ENCODE measurements at places on chromosomes 4 and X.

DNA sequence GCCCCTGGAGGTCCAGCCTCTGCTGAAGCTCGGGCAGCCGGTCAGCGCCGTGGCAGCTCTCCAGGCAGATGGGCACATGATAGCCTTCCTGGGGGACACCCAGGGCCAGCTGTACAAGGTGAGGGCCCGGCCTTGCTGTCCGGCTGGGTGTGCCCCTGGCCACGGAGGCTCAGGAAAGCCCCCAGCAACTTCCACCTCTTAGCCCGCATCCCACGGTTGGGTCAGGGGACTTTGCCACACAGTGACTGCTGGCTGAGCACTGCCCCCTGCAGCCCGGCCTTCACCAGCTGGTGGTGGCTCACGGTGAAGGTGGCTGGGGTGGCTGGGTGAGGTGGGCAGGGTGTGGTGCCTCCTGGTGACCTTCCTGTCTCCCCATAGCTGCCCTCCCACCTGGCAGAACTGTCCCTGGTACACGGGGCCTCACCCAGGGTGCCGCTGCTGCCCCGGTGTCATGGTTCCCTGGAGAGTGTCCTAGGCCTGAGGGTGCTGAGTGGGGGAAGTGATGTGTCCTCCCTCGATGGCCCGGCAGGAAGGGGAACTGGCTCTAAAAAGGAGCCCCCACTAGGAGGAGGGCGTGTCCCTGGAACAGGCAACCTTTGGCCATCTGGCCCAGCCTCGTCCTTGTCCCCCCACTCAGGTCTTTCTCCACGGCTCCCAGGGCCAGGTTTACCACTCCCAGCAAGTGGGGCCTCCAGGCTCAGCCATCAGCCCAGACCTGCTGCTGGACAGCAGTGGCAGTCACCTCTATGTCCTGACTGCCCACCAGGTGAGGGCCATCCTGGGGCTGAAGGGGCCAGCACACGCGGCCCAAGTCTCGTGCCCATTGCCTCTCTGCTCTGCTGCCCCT is 4.5 kb downstream of the PLXNB3 start:
- DNase-seq, result no peak

DNA sequence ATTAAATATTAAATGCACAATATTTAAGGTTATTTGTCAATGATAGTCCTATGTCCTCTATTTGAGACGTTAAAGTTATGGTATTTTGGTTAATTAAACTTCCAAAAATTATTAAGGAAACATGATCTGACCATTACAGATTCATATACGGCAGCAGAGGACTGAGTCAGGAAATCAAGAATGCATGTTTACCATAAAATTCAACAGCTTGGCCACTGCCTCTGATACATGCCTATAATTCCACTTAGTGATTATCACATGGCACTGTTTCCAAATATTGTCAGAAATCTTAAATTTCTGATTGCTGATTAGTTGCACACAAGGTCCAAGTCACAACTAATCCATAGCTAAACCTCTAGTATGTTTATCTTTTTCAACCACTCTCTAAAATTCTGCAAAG is 232.2 kb upstream of the UGT8 start:
- DNase-seq, result no peak

DNA sequence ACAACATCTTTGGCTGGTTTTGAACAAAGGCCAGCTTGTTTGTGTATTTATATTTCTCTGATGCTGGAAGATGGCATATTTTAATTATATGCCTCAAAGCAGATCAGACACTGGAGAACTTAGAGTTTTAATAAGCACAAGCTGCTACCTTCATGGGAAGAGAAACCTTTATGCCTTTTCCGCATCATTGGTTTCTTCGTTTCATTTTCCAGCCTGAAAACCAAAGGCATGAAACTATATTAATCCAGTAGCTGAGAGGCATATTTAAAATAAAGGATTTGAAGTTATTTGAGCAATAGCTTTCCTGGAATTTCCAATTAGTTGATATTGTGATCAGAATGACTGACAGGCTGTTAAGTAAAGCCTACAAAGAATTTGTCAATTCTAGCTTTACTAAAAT is 141.0 kb downstream of the ARHGAP24 start:
- no peak for DNase-seq

GRCh38 chrX:2404776-2405175 is 96.0 kb downstream of the DHRSX start:
- DNase-seq, result no peak

GRCh38 chr4:121679267-121679666 is 17.5 kb downstream of the ANXA5 start:
- DNase-seq, result no peak

DNA sequence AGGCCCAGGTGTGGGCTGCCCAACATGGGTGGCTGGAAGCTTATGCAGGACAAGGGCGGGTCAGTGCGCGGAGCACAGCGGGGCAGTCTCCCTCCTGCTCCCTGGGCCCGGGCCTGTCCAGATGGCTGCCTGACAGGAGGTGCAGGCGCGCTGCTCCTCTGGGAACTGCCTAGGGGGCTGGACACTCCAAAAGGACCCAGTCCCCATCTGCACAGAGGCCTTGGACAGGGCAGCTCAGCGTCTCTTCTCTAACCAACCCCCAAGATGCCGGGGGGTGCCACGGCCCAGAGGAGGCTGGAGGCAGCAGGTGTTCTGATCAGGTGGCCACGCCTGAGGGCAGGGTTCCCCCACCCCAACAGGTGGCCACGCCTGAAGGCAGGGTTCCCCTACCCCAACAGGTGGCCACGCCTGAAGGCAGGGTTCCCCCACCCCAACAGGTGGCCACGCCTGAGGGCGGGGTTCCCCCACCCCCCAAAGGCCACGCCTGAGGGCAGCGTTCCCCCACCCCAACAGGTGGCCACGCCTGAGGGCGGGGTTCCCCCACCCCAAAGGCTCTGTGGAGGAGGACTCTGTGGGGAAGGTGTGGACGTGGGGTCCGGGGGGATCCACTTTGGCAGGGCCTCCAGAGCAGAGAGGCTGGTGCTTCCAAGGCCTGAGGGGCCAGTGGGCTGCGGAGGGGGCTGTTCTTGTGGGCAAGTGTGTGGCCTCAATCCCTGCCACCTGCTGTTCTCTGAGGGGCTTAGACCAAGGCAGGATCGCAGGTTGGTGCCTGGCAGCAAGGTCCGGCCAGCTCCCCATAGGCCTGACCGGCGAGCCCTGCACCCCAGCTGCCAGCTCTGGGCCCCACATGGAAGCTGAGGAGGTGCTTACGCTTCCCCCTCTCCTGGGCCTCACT is 36.1 kb downstream of the CPLX1 start:
- DNase-seq, result peak; percentile 18

GRCh38 chr4:16883806-16884205 is 14.6 kb downstream of the LDB2 start:
- DNase-seq, result no peak

DNA sequence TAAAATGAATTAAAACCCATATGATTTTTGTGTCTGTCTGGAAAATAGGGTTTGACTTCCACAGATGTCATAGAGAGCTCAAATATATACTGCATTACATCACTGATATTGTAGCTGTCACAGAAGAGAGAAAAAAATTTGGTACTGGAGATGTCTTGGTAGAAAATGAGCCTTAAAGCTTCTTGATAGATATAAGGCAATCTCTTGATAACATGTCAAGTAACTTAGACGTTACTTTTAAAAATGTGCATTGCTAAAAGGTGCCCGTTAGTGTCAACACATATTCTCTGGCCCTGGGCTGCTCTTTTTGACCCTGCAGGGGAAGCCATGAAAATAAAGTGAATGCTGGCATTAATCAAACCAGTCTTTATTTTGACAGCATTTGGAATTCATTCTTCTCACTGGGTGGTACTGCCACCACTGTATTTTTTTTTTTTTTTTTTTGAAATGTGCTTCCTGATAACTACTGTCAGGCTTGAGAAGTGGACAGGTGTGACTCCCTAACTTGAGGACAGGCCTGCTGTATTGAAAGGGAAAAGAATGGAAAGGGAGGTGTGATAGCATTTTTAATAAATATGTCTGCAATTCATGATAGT is 53.0 kb upstream of the RAPGEF2 start:
- no peak for DNase-seq

GRCh38 chr4:30620711-30621110 is 99.5 kb upstream of the PCDH7 start:
- DNase-seq, result no peak

GRCh38 chrX:23752740-23753415 is 9.8 kb upstream of the ACOT9 start:
- DNase-seq, result no peak

DNA sequence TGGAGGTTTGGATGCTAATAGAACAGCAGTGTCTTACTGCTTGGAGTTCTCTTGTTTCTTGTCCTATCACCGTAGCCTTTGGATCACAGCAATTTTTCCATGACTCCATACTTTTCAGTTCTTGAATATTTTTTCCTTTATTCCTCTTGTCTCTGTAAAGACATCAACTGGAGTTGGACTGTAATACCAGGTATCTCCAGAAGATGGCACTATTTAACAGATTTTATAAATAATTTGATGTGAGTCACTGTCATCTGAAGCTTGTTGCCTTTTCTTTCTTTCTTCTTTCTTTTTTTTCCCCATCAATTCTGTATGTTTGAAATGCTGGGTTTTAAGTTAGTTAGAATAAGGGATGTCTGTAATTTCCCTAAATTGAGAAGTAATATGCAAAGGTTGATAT is 24.1 kb downstream of the HPRT1 start:
- no peak for DNase-seq

DNA sequence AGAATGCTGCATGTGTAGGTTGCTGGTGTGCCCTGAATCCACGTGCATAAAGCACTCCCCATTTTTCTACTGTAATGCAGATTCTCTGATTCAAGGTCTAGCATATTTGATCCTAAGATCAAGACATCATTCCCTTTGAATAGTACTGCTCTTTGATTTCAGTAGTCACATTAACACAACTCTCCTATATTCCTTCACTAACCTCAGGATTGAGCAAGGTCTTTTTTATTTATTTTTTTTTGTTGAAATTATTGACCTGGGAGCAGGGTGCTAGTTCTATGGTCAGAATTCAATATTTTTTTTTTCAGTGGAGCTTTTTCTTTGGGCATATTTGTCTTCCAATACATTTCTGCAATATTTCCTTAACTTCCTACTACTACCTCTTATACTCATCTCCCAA is 245.7 kb downstream of the RBMX2 start:
- DNase-seq, result no peak

- DNase-seq, result no peak
Observed at GRCh38 chrX:37078434-37078703, 70.2 kb downstream of the FAM47C start.

DNA sequence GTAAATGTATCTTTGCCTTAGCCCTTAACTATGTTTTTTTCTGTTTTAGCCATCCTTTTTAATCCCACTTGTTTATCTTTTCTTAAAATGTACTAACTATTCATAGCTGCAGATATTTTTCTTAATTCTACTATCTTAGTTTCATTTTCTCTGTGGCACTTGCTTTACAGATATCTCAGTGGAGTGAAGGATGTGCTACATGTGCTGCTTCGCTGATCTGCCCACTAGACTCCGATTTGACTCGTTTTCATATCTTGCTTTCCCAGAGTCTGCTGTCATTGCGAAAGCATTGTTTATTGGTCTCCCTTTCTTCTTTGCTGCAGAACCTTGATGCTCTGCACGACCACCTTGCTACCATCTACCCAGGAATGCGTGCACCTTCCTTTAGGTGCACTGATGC is 30.6 kb downstream of the GUCY1B1 start:
- DNase-seq, result no peak

DNA sequence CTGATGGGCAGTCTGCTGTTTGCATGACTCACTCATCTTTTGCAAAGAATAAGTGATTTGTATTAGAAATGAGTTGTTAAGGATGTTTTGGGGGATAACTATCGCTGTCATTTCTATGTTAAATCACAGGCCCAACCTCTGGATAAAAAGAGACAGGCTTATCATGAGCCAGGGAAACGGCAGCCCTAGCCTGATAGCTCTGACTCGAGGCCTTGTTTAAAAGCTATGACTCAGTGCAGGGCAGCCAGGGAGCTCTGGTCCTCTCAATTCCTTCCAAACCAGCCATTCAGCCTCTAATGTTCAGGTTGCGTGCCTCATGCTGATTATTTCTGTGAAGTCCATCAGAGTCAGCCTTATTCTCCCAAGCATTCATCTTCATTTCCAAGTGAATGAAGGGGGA is 305.9 kb upstream of the HAND2 start:
- DNase-seq, result peak; percentile 35

- DNase-seq, result peak; percentile 58
Observed at GRCh38 chr4:158769175-158769921, 522 bp downstream of the FNIP2 start.

GRCh38 chrX:88425739-88426138 is 321.3 kb upstream of the CPXCR1 start:
- DNase-seq, result no peak

- no peak for DNase-seq
Observed at GRCh38 chrX:31314921-31315320, 243.1 kb upstream of the FTHL17 start.
